GM23248 (cell line): ENCODE measurements at places on chromosomes 6 and 20. TPM values are rescaled to one million over a fixed set of nuclear protein-coding genes. Genes with fewer than 3 reads are reported as not detected.
A peak's percentile ranks its signal among the peaks of the same experiment; 100 is the strongest.

- H3K27ac ChIP-seq, result no peak overlapping the region
- no peaks in the 10 kb centered on the region for H3K36me3 ChIP-seq
- 0 out of 2 replicates have a peak, but pooled peaks cover under 1% of the 10 kb centered on the region for H3K4me1 ChIP-seq
- DNase-seq, result peak; percentile 34
Observed at GRCh38 chr6:126548300-126548699, 208.4 kb downstream of the CENPW start.

DNA sequence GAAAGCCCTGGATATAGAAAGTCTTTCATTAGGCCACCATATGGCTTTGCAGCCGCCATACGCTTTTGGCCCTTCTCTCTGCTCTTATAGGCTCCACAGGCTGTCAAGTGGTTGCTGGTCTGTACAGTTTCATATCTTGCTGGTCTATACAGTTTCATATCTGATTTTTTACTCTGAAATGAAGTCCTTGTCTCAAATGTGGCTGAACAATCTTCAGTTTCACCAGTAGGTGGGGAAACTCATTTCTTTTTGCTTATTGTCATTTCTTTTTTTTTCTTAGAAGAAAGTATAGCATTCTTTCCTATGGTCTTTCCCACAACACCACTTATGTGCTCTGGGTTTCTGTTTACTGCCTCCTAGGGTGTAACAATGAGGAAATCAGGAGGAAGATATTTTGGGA is 771.4 kb upstream of the MMS22L start:
- H3K27ac ChIP-seq, result no peak overlapping the region
- H3K36me3 ChIP-seq, result no peaks in the 10 kb centered on the region
- no peaks in the 10 kb centered on the region for H3K27me3 ChIP-seq

PEX3 gene
- total RNA-seq, result 15.0 and 20.1 TPM in 2 replicates

MYMX gene
- total RNA-seq, result not detected in 2 replicates
